ENCODE measurements at places on chromosomes 2 and 18. TPM values are rescaled to one million over a fixed set of nuclear protein-coding genes. Genes with fewer than 3 reads are reported as not detected.

The UGT1A5 gene
- total RNA-seq: not detected

DNA sequence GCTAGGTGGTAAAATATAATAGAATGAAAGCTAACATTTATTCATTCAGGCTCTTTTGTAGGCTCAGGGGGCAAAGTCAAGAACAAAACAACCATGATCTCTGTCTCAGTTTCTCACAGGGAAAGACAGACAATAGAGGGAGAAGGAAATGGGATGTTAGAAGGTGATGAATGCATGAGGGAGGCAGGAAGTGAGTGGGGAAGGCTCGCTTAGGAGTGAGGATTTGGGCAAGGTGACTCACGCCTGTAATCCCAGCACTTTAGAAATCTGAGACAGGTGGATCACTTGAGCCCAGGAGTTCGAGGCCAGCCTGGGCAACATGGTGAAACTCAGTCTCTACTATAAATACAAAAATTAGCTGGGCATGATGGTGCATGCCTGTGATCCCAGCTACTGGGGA lies 88.4 kb downstream of the CTIF start:
- no peaks in the 10 kb centered on the region for H3K36me3 ChIP-seq
- DNase-seq: no peak
- no peaks in the 10 kb centered on the region for H3K27me3 ChIP-seq
- H3K4me1 ChIP-seq: peaks cover 2% of the 10 kb centered on the region

GRCh38 chr2:149080099-149080498 lies 41.6 kb downstream of the LYPD6B start:
- no peak for DNase-seq
- H3K4me3 ChIP-seq: no peak overlapping the region
- no peak overlapping the region for H3K27ac ChIP-seq
- no peaks in the 10 kb centered on the region for H3K36me3 ChIP-seq
- no peaks in the 10 kb centered on the region for H3K4me1 ChIP-seq
- H3K27me3 ChIP-seq: peaks cover 17% of the 10 kb centered on the region

- H3K36me3 ChIP-seq: peaks cover 39% of the 10 kb centered on the region
- H3K4me1 ChIP-seq: peaks cover 65% of the 10 kb centered on the region
- peak overlapping the region; percentile 26 for H3K4me3 ChIP-seq
These were observed 84.5 kb downstream of the DOCK10 start for GRCh38 chr2:224957540-224958461.

GRCh38 chr18:79916546-79917168 lies 34.8 kb downstream of the SLC66A2 start:
- DNase-seq: peak; percentile 27
- peak overlapping the region; percentile 42 for H3K27ac ChIP-seq
- H3K27me3 ChIP-seq: no peaks in the 10 kb centered on the region
- H3K4me1 ChIP-seq: peaks cover 24% of the 10 kb centered on the region
- H3K36me3 ChIP-seq: peaks cover 43% of the 10 kb centered on the region

The CPO gene
- not detected for total RNA-seq

The STON1 gene
- 2.7 TPM for total RNA-seq

DNA sequence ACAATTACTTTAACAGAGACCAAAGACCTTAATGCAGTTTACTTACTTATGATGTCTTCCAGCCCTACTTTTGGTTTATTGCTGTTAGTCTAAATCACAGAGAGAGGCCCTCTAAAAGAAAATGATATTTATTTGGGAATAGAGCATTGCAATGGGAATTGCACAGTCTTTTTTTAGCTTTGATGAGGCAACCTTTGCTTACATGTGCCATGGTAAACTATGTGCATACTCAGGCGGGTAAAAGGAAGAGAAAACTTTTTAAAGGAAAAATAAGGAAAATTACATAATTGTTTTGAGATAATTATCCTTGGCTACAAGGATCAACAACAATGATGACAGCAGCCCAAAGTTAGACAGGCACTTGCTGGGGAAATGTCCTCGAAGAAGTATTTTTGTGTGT lies 78.6 kb downstream of the EFEMP1 start:
- no peak overlapping the region for H3K27ac ChIP-seq
- no peaks in the 10 kb centered on the region for H3K36me3 ChIP-seq
- DNase-seq: no peak
- H3K27me3 ChIP-seq: peaks cover 4% of the 10 kb centered on the region
- H3K4me1 ChIP-seq: no peaks in the 10 kb centered on the region

The ITSN2 gene
- 86.8 TPM for total RNA-seq

The GBX2 gene
- total RNA-seq: not detected

The C2orf81 gene
- total RNA-seq: 3.7 TPM

The CYP27A1 gene
- 3.0 TPM for total RNA-seq

DNA sequence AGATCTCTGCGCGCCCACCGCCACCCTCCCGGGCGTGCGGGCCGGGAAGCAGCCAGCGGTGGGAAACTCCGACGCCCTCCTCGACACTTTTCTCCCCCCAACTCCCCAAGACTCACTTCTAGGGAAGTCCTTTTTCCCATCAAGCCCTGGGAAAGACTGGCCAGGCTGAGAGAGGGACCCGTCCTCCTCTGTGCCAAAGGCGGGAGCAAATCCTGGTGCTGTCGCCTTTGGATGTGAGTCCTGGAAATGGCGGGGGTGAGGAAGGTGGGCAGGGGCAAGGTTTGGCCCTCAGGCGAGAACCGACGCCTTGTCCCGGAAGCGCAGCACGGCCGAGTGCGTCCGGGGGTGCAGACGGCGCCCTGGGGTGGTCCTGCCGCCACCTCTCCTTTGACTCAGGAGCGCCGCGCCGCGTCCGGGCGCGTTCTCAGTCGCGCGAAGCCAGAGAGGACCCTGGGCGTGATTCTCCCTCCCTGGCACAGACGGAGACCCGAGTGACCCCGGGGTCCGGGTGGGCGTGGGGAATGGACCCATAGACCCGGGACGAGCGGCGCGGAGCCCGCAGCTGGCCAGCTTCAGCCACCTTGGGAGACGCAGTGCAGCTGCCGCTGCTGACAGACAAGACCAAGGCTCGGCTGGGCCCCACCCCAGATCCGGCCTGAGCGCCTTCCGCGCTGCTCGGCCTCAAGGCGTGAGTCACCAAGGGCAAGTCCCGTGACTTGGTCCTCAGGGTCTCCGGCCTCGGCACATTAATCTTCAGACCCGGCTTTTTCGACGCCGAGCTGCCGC lies 3.5 kb upstream of the LBX2 start:
- DNase-seq: peak; percentile 76
- peaks cover 14% of the 10 kb centered on the region for H3K36me3 ChIP-seq
- H3K27me3 ChIP-seq: peaks cover 46% of the 10 kb centered on the region
- peaks cover 40% of the 10 kb centered on the region for H3K4me1 ChIP-seq
- peak overlapping the region; percentile 20 for H3K27ac ChIP-seq
- peak overlapping the region; percentile 79 for H3K4me3 ChIP-seq

The CFC1 gene
- not detected for total RNA-seq
